Thymus (tissue), 14 donors: ENCODE measurements at places on chromosomes 3 and 15.

- DNase-seq: no peak
These were observed 40.3 kb downstream of the CHST14 start for GRCh38 chr15:40511093-40511471.

- DNase-seq: no peak
These were observed 122.4 kb downstream of the UBE2E2 start for GRCh38 chr3:23325466-23326065.

- no peak for DNase-seq
These were observed 88.6 kb upstream of the CACNA2D3 start for GRCh38 chr3:54033761-54034160.

DNA sequence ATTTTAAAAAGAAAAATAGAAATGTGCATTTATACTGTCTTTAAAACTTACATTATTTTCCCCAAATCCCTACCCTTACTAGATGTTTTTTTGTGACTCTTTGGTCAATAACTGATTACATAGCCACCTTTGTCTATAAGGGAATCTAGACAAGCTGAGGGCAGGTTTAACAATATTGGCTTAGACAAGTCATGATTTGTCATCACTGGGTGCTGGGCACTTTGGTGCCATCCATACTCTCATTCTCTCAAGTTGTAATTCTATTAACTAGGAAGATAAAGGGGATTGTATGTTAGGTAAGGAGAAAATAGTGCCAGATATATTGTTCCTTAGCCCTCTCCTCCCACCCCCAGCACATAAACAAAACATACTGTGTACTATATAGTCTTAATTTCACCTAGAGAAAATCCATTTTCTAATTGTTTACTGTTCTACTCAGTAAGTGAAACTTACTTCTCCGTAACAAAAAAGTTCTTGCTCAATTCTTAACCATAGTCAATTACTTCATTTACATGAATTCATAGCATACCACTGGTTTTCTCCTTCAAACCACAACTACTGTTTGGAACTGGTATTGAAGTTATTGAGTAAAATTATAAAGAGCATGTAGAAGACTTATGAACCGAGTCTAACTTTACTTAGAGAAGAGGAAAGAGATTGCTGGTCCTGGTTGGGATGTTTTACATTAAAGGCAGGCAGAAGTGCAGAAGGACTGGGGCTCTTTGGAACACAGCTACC, 877.1 kb downstream of the PDCD6IP start:
- DNase-seq: no peak

- DNase-seq: no peak
These were observed 333.5 kb upstream of the NR2E3 start for GRCh38 chr15:71476823-71477222.

DNA sequence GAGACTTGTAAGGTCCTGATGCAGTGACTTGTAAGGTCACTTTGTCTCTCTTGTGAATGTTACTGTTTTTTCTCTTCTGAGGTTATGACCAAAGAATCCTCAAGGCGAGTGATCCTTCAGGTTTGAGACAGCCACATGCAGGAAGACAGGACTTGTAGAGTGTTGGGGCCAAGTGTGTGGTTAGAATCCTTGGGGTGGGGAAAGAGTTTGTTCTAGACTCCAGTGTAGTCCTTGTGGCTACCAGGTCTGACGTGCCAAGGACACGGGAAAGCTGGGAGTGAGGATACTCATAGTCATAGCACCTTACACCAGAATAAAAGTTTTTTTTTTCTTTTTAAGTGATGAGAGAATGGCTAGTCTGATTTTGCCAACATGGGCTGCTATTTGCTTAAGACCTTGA, 7.3 kb upstream of the SACM1L start:
- no peak for DNase-seq

- DNase-seq: no peak
These were observed 61.9 kb downstream of the ANO10 start for GRCh38 chr3:43559961-43560360.

GRCh38 chr3:104763007-104763406, 603.7 kb upstream of the ALCAM start:
- DNase-seq: no peak

GRCh38 chr15:96184297-96184696, 146.2 kb upstream of the NR2F2 start:
- no peak for DNase-seq

GRCh38 chr3:77467702-77468625, 428.1 kb downstream of the ROBO2 start:
- no peak for DNase-seq

- no peak for DNase-seq
These were observed 19.4 kb upstream of the PRR20G start for GRCh38 chr3:127307112-127307835.

- no peak for DNase-seq
These were observed 52.0 kb upstream of the TRPM1 start for GRCh38 chr15:31153531-31153930.

DNA sequence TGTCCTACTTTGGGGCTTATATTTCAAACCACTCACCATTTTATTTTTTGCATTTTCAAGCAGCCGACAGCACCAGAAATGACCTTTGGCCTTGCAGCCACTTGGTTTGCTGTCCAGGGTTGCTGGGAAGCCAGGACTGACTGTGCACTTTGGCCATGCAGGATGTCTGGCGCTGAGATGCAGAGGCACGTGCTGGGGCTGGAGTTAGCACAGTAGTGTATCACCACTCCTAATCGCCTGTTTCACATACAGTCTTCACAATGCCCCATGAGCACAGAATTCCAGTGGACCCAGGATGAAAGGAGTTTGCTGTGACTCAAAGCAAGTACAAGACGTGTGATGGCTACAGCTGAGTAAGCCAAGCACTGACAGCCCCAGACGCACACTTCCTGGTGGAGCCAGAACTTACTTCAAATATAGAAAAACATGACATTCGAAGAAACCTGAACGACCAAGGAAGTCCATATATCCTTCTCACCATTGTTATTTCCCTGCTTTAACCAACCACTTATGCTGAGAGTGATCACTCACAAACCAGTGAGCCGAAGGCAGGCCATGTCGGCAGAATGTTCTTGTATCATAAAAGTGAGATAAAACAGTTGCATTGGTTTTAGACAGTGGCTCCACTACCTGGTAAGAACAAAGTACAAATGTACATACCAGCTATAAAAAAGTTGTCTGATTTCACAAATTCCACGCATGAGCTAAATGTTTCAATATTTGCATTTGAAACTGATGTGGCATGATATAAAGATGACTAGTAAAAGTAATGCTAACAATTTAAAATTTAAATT, 16.0 kb downstream of the OCA2 start:
- no peak for DNase-seq

DNA sequence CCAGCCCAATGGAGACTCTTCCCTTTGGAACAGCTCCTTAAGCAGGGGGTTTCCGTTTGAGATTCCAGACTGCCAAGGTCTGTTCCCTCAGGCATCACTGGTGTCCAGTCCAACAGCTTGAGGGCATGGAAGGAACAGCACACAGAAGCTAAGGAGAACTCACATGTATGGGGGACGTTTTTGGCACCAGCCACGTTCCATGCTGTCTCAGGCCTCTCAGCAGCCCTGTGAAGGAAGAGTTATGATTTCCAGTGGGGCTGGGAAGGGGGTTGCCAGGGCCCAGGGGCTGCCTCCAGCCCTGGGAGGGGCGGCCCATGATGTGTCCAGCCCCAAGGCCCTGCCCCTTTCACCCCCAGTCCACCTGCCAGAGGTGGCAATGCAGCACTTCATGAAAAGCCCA, 7.5 kb upstream of the RHO start:
- no peak for DNase-seq

DNA sequence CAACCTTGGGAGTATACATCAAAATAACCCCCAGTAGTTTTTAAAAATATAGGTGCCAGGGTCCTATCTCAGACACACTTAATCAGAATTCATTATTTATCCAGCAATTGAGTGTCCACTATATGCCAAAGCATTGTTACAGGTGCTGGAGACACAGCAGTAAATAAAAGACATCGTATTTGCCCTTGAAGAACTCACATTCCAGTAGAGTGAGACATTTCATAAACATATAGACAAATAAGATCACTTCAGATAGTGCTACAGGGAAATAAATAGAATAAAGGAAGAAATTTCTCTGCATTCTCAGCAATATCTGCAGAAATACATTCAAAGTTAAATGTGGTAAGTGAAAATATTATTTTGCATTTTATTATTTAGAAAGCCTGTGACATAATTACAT, 34.1 kb upstream of the ANKRD28 start:
- no peak for DNase-seq

GRCh38 chr15:67256051-67256450, 1.5 kb downstream of the IQCH start:
- no peak for DNase-seq
